Stimulated activated CD4-positive, alpha-beta T cell treated with anti-CD3 and anti-CD28 coated beads, TNF-alpha, amount 100 ng/mL, for 24 hours (primary cell): ENCODE measurements at places on chromosomes 5 and 9.

DNA sequence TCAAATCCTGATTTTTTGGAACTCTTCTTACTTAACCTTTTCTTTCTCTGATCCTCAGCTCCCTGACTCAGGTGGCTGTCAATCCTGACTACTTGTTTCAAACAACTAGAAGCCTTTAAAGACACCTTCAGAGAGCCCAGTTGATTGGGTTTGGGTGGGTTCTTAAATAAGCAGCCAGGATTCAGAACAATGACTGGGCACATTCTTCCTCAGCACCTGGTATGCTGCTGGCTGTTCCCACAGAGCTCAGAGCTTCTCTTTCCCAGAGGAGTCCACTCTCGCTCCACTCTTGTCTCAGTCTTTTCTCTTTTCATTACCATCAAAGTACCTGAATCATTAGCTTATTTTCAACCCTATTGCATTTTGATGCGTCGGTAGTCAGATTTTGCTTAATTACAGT is 22.5 kb downstream of the PCSK5 start:
- DNase-seq: no peak

DNA sequence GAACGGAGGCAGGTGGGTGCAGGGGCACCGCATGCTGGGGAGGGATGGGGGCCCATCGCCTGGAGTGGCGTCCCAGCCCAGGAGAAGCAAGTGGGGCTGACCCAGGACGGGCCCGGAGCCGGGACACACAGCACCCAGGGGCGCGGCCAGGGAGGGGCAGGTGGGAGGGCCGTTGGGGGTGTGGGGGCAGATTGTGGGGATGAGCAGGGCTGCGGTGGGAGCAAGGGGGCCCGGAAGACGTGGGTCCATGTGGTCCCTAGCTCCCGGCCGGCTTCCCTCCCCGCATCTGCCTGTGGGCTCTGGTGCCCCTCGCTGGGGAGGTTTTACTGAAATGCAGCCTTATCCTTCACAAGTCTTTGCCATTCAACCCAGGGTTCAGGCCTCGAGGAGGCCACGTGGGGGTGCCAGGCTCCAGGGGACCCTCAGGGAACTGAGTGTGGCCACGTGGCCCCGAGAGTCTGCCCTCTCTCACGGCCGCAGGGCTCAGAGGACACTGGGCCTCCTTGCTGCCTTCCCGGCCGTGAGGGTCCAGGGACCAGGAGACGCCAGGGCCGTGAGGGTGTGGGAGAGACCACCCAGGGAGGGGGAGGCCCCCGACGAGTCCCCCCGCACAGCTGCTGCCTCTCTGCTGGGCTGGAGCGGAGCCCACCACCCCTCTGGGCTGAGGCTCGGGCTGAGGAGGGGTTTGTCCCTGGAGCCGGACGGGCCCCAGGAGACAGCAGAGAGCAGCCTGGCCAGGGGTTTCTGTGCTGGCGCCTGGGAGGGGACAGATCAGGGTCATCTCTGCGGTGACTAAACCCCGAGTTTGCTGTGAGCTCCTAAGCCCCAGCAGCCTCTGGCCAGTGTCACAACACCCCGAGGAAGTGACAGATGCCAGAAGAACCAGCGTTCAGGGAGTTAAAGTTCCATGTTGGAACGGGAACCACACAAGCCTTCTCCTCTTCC is 35.2 kb downstream of the SLC9A3 start:
- no peak for DNase-seq

DNA sequence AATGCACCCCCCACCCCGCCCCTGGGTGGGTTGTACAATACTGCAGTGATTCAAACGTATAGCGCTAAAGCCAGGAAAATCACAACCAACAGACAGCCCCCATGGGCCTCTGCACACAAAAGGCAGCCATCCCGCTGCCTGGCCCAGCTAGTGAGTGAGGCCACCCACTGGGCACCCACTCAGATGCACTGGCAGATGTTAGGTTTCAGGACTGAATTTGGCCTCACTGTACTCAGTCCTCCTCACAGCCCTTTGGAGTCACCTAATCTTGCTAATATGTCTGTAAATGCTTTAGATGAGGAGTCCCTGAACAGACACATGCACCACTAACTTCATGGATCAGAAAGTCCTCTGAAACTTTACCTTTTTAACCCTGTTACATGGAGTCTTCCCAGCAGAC is 87.7 kb downstream of the FSTL4 start:
- no peak for DNase-seq

DNA sequence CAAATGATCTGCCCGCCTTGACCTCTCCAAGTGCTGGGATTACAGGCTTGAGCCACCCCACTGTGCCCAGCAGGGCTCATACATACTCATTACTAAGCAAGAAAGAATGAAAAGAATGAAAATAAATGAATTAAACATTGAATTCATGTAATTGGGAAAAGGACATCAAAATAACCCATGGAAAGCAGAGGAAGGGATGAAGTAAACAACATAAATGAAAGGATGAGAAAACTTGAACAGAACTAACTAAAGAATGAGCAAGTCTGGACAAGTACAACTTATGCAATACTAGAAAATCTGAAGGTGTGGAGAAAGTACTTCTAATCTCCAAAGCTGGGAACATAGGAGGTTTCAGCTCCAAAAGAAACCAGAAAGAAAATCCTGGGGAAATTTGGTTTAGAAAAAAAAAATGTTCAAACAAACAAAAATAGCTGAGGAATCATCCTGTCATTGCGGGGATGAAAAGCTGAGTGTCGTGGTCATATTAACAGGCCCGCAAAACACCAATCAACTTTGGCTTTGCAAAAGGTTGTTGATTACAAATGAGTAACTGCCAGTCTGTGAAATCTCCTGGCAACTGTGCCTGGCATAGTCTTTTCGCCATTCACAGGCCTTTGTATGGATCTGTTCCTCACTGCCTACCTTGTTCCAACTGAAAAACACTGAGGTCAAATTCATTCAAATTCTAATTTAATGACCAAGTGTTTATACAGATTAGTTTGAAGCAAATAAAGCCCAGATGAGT is 2.3 kb upstream of the AK3 start:
- DNase-seq: no peak

DNA sequence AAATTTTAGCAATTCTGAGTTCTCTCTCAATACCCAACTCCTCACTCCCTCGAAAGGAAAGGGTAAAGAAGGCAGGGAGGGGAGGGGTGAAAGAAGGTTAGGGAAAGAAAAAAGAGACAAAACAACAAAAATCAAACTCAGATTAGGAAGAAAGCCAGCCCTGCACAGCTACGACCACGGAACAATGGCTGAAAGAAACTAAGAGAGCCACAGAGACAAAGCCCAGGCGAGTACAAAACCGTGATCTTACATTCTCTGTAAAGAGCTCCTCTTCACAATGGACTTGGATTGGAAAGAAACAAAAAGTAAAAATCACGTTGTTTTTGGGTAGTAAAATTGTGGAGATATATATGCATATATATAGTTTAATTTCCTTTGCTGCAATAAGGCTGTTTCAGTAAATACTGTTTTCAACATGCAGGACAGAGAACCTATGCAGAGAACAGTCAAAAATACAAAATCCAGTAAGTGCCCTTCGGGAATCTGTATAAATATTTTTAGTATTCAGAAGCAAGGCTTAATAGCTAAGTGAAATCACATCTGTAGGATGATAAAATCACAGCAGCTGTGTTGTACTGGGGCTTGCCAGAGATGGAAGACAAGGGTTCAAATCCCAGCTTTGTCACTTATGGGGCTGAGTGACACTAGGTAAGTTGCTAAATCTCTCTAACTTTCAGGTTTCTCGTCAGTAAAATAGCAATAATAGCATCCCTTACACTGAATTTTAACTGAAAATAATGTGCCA is 16.9 kb downstream of the PSMB7 start:
- no peak for DNase-seq

DNA sequence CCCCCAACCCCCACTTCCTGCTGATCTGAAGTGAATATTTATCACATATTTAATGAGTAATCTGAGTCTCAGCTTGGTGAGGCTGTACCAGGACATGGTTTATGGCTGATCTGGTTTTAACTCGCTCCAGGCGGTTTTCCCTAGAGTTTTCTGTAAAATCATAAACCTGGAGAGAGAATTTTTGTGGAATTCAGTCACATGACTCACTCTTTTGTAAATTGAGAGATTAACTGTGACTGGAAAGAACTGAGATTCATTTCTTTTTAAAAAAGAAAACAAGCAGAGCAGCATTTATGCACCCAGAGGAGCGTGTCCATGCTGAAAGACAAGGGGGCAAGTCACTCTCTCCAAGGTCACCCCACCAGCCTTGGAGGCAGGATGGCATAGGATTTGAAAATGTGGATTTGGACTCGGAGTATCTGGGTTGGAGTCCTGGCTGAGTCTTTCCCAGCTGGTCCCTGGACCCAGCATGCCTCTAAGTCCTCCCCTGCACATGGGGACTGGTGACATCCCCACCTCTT is 81.8 kb downstream of the ZNF618 start:
- DNase-seq: no peak

- DNase-seq: no peak
These were observed 559.8 kb upstream of the TYRP1 start for GRCh38 chr9:12133416-12133815.

- no peak for DNase-seq
These were observed 171.7 kb downstream of the ZNF608 start for GRCh38 chr5:124574521-124575436.

- DNase-seq: no peak
These were observed 897 bp upstream of the HSPB3 start for GRCh38 chr5:54454602-54455001.

GRCh38 chr9:133837627-133838597 is 99.8 kb upstream of the SARDH start:
- no peak for DNase-seq

DNA sequence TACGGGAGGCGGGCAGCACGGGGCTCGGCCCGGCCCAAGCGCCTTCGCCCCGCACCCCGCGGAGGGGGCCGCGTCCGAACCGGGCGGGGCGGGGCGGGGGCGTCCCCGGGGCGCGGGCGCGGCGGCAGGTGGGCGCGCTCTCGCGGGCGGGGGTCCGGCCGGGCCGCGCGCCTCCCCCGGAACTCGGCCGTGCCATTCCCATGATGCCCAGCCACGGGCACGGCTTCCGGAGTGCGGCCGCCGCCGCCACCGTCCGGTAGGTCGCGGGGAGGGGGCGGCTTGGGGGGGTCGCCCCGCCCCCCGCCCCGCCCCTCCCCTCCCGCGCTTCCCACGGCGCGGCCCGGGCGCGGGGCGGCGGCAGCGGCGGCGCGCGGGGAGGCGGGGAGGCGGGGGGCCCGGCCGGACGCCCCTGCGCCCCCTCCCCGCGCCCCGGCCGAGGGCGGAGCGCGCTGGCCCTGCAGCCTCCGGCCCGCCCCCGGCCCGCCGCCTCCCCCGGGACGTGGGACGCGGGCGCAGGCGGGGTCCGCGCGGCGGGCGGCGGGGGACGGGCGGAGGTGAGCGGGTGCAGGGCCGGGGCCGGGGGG is at the start of gene PPP1R26:
Gene PPP1R26, plus strand, starts transcription at position 314 of the 584 bp plus-strand sequence. CDS start 4,729 bp downstream, outside the sequence.
- DNase-seq: no peak

DNA sequence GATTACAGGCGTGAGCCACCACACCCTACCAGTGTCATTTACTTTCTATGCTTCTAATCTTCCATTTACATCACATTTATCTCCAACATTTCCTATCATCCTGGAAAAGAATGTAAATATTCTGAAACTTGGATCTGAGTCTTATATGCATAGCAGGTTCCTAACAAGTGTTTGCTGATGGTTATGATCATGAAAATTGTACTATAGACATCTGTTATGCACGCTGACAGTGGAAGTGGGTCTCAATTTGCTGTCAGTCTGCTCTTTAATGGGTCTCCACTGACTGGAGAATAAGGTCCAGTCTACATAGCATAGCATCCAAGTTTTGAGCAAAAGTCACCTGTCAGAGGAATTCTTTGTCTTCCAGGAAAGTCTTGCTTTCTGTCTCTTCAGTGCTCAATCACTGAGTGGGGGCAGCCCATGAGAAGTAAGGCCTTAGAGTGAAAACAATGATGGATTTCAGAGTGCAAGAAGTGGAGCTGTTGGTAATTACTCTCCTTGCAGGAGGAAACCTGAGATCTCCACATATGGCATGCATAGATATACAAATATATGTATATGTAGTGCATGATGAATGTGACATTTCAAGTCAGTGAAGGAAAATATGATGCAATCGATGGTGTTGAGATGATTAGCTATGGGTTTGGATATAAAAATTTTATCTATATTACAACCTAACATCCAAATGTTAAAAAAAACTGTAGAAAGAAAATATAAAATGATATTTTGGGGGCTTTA is 29.2 kb upstream of the MSANTD3 start:
- DNase-seq: no peak

DNA sequence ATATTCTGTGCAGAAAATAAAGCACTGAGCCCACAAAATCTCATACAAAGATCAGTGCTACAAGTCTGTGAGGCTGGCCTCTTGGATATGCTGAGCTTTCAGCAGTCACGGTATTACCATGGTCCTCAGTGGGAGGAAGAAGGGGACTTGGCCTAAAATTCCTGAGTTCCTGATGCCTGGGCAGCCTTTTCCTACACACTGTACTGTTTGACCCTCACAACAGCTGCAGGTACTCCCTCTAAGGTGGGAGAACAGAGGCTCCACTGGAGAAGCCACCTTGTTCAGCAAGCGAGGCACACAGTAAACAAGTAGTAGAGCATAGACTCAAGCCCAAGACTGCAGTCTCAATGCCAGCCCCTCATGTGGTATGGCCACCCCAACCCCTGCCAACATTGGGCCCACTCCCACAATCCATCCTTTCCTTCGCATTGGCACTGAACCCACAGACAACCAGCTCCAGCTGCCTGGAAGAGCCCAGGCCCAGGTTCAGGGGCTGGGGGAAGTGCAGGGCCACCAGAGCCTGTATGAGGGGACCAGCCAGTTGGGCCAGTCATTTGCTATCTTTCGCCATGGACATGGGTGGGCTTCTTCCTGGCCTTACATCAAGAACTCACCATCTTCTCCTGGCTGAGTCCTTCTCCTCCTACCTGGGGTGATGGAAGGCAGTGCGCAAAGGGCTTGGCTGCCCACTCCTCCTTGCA is 14.3 kb downstream of the ACSL6 start:
- no peak for DNase-seq

GRCh38 chr9:129038109-129038852 is 1.9 kb downstream of the MIGA2 start:
- DNase-seq: no peak

- no peak for DNase-seq
These were observed 184.5 kb upstream of the FBN2 start for GRCh38 chr5:128722551-128722950.

DNA sequence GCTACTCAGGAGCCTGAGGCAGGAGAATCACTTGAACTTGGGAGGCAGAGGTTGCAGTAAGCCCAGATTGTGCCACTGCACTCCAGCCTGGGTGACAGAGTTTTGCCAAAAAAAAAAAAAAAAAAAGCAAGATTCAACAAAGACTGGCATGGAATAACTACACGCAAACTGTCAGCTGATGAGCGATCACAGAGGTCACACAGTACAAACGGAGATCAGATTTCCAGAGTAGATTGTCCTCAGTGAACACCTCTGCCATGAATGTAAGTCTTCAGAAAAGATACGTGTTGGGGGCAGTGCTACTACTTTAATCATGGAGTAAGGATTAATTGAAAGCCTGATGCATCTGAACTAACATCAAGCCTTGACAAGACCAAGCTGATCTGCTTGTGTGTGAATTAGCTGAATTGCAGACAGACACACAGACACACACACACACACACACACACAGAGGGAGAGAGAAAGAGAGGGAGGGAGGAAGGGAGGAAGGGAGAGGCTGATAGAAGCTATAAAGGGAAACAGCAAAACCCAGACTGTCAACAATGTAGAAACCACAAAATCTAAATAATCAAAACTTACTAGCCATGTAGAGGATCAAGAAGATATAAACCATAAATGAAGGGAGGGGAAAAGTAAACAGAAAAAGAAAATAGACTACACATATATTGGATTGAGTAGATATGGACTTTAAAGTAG is 222.9 kb upstream of the ZNF462 start:
- no peak for DNase-seq
